ENCODE measurements at places on chromosomes 6 and 20.

- no peak for DNase-seq
Observed at GRCh38 chr6:147642458-147642857, 134.0 kb downstream of the SAMD5 start.

DNA sequence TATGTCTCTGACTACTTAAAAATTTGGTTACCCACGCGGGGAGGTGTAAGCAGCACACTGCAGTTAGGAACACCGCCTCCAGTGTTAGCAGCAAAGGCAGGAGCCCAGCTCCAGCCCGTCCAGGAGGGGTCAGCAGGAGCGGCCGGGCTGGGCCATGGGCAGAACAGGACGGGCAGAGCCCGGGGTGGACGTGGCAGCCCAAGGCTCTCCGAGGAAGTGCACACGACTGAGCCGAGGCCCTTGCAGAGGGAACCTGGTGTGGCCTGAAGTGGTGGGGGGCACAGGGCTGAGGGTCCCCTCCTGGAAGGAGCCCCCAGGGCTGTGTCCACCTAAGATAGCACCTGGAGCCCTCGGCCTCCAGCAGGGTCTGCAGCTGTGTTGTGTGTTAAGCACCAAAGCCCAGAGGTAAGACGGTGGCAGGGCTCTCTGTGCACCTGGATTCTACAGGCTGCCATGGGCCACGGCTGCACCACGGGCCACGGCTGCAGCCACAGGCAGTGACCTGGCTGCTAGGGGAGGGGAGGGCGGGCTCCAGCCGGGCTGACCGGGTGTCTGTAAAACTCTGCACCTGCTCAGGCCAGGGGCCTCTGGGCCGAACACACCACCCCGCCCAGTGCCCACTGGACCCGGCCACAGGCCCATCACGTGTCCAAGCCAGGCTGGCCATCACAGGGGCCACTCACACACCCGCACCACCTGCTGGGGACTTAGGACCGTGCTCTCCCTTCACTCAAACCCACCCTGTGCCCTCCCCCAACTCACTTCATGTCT is 6.6 kb downstream of the SLC2A4RG start:
- DNase-seq, result no peak

GRCh38 chr6:34340906-34341480 is 51.5 kb downstream of the NUDT3 start:
- no peak for DNase-seq

DNA sequence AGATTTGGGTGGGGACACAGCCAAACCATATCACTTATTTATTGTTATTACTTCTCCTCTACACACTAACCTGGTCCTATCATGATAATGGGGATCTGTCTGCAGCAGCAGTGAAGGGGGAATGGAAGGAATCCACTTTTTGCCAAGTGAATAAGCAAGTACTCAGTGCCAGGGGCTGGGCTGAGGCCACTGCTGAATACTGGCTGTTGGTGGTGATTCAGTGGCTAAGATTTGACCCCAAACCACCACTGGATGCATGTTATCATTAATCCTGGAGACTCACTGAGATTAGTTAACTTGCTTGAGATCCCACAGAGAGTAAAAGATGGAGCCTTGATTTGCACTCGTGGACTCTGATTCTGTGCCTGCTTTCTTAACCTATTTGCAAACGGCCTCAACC is 127.7 kb downstream of the TSHZ2 start:
- no peak for DNase-seq

DNA sequence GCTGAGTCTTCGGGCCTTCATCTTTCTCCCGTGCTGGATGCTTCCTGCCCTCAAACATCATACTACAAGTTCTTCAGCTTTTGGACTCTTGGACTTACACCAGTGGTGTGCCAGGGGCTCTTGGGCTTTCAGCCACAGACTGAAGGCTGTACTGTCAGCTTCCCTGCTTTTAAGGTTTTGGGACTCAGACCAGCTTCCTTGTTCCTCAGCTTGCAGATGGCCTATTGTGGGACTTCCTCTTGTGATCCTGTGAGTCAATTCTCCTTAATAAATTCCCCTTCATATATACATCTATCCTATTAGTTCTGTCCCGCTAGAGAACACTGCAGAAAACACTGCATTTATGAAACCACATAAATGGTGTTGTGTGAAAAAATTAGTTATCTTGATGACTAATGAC is 13.9 kb upstream of the BCLAF1 start:
- DNase-seq, result no peak

GRCh38 chr6:27966044-27966443 is 9.0 kb downstream of the OR2B6 start:
- no peak for DNase-seq

- DNase-seq, result no peak
Observed at GRCh38 chr6:170082067-170082466, 208.8 kb downstream of the DLL1 start.

- DNase-seq, result no peak
Observed at GRCh38 chr20:58703765-58704371, 11.3 kb downstream of the NPEPL1 start.

DNA sequence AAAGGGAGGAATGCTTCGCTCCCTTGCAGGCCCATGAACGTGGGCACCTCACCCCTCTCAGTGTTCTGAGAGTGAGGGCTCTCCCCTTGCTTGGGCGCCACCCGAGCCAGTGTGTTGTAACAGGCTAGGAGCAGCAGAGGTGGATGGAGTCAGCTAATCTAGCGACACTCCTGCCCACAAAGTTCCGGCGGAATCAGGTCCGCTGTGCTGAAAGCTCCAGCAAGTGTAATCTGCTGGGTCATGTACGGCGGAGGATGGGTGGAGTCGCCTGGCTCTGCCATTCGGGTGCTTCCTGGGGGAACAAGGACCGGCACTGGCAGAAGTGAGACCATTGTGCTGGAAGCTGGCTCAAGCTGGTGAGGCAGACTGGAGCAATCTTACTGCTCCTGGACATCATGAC is 1310.1 kb downstream of the EPHA7 start:
- DNase-seq, result no peak

DNA sequence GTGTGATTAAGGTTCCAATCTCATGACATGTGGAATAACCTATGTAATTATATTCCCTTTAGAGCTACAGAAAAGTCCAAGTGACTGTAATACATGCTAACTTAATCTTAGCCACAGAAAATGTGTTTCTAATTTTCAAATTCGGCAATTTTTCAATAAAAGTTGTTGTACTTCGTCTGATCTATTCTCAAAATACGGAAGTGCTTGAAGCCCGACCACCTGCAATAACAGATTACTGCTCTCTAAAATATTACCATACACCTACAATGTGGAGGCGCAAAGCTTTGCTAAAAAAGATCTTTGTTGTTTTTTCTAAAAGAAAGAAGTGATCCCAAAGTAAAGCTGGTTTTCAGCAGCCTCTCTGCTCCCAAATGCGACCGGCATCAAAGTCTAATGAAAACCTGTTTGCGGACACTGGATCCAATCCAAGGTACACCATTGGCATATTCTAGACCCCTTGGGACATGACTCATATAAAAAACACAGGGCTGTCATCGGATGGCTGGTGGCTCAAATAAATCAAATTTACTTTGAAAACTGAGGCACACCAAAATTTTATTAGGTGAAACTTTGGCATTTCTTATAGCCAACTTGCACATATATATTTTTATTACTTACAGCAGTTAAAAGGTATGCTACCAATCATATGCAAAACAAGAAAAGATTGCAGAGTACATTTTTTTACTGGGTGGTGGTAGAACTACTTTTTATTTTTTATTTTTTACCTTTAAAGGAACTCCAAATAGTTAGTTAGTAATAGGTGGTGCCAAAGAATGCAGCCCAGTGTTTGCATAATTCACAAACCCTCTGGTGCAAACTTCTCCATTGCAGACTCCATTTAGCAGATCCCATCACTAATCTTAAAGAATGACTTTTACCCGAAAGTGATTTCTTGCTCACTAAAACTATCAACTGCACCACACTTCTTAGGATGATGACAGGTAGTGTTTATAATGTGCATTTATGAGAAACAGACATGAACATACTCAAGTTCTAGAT is 118.7 kb upstream of the TBX18 start:
- no peak for DNase-seq

GRCh38 chr6:149140910-149141290 is 176.6 kb upstream of the TAB2 start:
- DNase-seq, result peak; percentile 22

GRCh38 chr20:14688005-14688404 is 350.6 kb upstream of the FLRT3 start:
- DNase-seq, result no peak

- DNase-seq, result no peak
Observed at GRCh38 chr6:45610374-45610773, 232.6 kb upstream of the SUPT3H start.

DNA sequence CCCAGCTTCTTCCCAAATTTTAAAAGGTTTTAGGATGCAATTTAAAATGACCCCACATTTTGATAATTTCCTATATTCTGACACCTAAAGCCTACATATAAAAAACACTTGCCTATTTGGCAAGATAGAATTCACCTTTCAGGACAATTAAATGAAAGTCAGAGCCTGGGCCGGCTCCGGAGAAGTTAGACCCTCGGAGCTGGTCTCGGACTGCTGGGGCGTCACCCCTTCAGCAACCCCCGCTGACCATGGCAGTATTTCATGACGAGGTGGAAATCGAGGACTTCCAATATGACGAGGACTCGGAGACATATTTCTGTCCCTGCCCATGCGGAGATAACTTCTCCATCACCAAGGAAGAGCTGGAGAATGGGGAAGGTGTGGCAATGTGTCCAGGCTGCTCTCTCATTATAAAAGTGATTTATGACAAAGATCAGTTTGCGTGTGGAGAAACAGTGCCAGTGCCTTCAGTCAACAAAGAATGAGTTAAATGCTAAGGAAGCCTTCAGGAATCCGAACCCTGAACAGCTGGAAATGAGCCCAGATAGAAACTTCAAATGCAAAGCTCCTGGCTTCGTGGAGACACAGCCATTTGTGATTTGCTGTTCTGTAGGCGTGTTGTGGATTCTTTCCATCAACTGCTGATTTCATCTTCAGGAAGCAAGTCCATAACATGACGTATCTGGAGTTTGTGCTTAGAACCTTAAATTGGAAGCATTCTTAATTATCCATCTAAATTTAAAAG is 16.0 kb downstream of the TCFL5 start:
- no peak for DNase-seq

- no peak for DNase-seq
Observed at GRCh38 chr6:53282234-53282633, 66.5 kb downstream of the ELOVL5 start.

DNA sequence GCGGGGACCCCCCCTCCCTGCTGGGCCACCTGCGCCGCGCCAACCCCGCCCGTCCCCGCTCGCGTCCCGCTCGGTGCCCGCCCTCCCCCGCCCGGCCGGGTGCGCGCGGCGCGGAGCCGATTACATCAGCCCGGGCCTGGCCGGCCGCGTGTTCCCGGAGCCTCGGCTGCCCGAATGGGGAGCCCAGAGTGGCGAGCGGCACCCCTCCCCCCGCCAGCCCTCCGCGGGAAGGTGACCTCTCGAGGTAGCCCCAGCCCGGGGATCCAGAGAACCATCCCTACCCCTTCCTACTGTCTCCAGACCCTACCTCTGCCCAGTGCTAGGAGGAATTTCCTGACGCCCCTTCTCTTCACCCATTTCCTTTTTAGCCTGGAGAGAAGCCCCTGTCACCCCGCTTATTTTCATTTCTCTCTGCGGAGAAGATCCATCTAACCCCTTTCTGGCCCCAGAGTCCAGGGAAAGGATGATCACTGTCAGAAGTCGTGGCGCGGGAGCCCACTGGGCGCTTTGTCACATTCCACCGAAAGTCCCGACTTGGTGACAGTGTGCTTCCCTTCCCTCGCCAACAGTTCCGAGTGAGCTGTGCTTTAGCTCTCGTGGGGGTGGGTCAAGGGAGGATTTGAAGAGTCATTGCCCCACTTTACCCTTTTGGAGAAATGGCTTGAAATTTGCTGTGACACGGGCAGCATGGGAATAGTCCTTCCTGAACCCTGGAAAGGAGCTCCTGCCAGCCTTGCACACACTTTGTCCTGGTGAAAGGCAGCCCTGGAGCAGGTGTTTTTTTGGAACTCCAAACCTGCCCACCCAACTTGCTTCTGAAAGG is 2.1 kb downstream of the VEGFA start:
- peak; percentile 80 for DNase-seq

DNA sequence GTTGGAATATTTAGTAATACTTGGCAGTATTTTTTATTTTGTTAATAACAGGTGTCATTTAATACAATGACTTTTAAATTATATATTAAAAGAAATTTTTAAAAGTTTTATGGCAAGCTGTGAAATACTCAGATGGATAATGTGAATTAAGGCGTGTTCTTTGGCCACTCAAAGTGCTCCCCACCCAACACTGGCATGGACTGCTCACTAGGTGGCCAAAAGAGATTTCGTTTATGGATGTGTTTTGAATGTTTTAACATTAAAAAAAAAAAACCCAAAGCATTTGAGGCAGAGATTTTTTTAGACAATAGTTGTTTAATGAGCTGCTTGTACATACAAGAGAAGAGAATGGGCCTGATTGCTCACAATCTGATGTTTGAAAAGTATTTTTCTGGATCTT is 86.5 kb downstream of the QKI start:
- DNase-seq, result no peak

DNA sequence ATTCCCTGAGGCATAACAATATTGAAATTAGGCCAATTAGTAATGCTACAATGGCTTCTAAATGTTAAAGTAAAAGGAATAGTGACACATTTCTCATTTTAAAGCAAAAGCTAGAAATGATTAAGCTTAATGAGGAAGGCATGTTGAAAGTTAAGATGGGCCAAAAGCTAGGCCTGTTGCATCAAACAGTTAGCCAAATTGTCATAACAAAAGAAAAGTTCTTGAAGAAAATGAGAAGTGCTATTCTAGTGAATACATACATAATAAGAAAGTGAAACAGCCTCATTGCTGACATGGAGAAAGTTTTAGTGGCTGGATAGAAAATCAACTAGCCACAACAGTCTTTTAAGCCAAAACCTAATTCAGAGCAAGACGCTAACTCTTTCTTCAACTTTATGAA is 12.9 kb downstream of the OR2A4 start:
- DNase-seq, result no peak

GRCh38 chr20:63782051-63782471 is 42.5 kb downstream of the SLC2A4RG start:
- DNase-seq, result no peak

DNA sequence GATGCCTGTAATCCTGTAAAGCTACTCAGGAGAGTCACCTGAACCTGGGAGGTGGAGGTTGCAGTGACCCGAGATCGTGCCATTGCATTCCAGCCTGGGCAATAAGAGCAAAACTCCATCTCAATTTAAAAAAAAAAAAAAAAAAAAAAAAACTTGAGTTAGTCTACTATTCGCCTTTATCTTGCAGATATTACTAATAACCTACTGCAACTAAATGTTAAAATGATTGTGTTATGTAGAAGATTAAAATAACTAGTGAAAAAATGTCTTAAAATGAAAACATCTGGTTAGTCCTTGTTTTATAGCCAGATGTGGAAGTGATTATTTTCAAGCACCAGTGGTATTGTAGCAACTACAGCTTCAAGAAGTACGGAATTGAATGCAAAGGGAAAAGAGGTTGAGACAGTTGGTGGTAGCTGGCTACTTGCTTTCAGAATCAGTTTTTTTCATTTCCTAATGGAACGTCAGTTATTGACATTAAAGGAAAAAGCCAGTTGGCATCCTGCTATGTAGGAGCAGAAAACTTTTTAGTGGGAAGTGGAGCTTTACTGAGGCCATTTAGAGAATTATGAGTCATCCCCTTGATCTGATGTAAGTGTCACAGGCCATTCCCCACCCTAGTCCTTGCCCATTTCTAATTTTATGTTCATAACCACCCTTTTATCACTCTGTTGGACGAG is 43.8 kb upstream of the DYNLRB1 start:
- peak; percentile 75 for DNase-seq

Measured in erythroblast (primary cell).